ENCODE measurements at places on chromosomes 5 and 9. TPM values are rescaled to one million over a fixed set of nuclear protein-coding genes. Genes with fewer than 3 reads are reported as not detected.
A peak's percentile ranks its signal among the peaks of the same experiment; 100 is the strongest.

DNA sequence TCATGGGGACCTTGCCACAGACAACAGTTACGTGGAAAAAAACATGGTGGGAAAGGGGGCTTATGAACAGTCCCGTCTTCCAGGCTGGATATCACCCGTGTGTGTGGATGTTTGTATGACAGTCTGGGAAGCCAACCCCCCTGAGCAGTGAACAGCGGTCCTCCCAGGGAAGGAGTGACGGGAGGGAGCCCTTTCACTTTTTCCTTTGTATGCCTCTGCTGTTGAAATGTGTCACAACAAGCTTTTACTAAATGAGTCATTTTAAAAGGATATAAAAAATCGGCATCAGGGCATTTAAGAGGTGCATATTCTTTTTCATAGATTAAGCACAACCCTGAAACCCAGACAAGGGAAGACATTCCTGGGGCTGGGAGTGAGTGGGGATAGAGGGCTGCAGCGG lies 5.1 kb downstream of the MYMK start:
- no peak for DNase-seq

DNA sequence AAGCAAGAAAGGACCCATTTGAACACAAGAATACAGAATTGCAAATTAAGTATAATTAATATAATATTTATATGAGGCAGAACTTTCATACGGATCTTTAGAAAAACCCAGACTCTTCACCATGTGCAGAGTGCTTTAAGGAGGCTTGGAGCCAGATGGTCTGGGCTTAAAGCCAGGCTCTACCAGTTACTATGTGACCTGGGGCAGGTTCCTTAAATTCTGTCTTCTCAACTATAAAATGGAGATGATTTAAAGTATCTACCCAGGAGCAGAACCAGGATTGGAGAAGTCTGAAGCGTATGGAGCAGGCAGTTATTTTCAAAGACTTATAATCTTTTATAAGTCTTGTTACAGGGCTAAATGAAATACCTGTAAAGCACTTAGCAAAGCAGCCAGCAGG lies 202.1 kb downstream of the TSSK1B start:
- DNase-seq = no peak

The ZBTB34 gene
- total RNA-seq = 4.4 TPM

The HTR4 gene
- 0.10 TPM for total RNA-seq

GRCh38 chr9:94847486-94847885 lies 121.0 kb downstream of the AOPEP start:
- DNase-seq = no peak

The CDH12 gene
- not detected for total RNA-seq

DNA sequence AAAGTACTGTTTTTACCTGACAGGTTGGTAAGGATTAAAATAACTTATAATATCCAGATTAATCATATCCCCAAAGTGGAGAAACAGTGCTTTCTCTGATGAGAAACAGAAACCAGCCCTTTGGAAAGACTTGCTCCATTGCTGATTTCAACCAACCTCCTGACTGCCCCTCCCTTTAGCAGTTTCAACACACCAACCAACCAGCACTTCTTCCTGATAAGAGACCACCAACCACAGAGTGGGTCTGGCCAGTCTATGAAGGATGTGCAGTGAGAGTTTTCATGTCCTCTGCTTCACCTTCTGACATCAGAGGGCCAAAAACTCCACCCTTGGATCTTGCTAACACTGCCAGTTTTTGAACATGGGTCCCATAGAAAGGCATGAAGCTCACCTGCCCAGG lies 28.1 kb downstream of the RIGI start:
- no peak for DNase-seq

- DNase-seq = no peak
Observed at GRCh38 chr5:134090522-134090921, 24.0 kb upstream of the TCF7 start.

DNA sequence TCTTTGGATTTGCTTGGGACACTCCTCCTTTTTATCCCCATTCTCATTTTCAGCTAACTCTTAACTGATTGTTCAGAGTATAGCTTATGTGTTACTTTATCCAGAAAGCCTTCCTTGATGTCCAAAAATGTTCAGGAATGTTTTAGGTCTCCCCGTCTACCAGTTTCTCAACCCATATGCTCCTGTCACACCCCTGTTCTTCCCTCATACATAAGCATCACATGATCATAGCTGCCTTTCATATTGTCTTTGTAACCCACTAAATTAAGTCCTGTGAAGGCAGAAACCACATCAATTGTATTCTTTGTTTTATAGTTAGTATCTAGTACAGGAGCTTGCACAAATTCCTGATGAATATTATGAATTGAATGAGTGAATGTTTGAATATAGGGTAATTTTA lies 321.9 kb upstream of the ACTBL2 start:
- no peak for DNase-seq

DNA sequence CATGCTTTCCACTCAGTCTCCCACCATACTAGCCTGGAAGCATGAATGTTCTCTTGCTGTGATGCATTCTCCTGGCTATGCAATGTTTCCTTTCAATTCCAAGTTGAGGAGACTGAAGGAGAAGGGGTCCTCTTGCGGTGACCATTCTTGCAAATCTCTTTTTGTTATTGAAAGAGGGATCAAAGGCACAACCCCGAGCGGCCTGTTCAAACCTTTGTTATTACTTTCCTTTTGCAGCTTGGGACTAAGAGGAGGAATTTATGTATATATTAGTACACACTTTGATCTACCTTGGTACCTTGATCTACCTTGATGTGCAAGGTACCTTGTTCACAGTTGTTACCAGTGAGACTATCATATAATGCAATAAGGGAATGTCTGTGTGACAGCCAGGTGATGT lies 147.3 kb downstream of the KCTD16 start:
- DNase-seq = no peak

The SLC9A3 gene
- total RNA-seq = 0.87 TPM

GRCh38 chr5:143966280-143966679 lies 154.3 kb downstream of the HMHB1 start:
- no peak for DNase-seq

DNA sequence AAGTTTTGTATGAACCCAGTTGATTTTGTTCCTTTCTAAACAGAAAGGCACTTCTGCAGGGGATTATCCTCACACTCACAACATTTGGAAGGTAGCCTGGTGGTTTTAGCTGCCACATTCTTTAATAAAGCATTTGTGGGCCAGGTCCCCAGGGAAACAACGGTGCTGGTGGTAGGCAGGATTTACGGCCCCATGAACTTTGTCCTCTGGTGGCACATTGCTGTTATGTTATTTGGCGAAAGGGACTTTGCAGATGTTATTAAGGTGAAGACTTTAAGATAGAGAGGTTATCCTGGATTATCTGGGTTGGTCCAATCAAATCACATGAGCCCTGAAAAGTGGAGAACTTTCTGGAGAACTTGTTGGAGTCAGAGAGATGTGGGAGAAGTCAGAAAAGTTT lies 86.3 kb upstream of the C9orf72 start:
- no peak for DNase-seq

- DNase-seq = peak; percentile 30
Observed at GRCh38 chr9:132582786-132583583, 579 bp downstream of the BARHL1 start.

- no peak for DNase-seq
Observed at GRCh38 chr5:139808481-139809330, 13.1 kb downstream of the PSD2 start.

DNA sequence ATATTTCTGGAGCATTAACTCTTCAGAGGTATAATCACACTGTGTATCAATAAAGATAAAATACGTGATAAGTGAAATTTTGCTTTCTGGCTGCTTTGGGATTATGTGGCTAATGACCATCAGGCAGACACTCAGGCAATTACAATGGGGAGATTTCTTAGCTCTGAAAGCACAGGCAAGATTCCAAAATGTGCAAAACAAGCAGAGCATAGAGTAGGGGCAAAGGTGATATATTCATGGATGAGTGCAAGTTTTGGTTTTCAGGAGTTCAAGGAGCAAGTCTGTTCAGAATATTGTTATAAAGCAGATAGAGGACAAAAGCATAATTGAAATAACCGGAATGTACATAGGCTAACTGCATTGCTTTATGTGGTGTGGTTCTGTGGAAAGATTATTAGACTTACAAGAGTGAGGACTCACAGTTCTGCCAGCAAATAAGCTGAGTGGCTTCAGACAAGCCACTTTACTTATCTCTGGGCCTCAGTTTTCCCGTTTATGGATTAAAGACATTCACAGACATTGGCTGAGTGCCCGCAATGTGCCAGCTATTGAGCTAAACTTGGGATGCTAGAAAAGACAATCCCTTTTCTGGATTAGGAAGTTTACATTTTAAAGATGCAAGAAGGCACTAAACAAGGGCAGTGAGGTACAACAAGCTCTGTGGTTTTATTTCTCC lies 945.6 kb upstream of the ARRDC3 start:
- no peak for DNase-seq

The TMEM171 gene
- total RNA-seq = 0.59 TPM

GRCh38 chr5:32029781-32030180 lies 144.3 kb downstream of the GOLPH3 start:
- DNase-seq = no peak

The BAAT gene
- total RNA-seq = 0.30 TPM

The SLC34A3 gene
- not detected for total RNA-seq

Measured in psoas muscle (tissue), 8 donors.